Glomerular endothelial cell (primary cell): ENCODE measurements at places on chromosomes 11 and 22.

DNA sequence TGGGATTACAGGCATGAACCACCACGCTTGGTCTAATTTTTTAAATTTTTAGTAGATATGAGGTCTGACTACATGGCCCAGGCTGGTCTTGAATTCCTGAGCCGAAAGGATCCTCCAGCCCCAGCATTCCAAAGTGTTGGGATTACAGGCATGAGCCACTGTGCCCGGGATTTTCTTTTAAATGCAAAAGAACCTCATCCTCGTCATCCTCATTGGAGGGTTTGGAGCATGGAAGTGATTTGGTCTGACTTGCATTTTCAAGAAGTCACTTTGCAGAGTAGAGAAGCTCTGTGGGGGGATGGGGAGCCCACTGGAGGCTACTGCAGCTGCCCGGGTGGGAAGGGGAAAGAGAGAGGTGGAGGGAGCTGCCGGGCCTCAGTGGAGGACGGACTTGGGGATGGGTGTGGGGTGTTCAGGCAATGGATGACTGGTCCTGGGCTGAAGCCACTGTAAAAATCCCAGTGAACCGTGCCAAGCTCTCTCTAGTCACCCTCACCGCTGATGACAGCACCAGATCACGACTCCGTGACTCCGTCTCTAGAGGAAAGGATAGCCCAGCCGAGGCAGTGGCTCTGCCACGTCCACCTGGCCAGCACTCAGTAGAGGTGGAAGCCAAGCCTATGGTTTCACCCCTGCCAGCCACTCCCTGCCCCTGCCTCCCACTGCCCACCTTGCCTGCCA, 32.8 kb upstream of the SLC22A12 start:
- DNase-seq = no peak

- DNase-seq = no peak
Measured at GRCh38 chr11:81331088-81331487, 1402.6 kb downstream of the FAM181B start.

- DNase-seq = no peak
Measured at GRCh38 chr11:403761-404431, 9.9 kb downstream of the PKP3 start.

DNA sequence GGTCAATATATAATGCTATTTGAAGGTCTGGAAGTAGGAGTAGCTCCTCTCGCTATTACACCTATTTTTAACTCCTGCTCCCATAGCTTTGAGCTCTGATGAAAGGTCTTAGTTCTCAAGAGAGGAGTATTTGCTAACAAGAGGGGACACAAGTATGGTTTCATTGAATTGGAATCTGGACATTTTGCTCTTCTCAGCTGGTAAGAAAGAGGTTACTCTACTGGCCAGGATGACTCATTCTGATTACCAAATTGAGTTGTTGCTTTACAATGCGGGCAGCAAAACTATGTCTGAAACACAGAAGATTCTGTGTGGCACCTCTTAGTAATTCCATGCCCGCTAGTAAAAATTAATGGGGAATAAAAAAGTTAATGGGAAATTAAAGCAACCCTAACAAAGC, 63.6 kb upstream of the EP300 start:
- DNase-seq = no peak

DNA sequence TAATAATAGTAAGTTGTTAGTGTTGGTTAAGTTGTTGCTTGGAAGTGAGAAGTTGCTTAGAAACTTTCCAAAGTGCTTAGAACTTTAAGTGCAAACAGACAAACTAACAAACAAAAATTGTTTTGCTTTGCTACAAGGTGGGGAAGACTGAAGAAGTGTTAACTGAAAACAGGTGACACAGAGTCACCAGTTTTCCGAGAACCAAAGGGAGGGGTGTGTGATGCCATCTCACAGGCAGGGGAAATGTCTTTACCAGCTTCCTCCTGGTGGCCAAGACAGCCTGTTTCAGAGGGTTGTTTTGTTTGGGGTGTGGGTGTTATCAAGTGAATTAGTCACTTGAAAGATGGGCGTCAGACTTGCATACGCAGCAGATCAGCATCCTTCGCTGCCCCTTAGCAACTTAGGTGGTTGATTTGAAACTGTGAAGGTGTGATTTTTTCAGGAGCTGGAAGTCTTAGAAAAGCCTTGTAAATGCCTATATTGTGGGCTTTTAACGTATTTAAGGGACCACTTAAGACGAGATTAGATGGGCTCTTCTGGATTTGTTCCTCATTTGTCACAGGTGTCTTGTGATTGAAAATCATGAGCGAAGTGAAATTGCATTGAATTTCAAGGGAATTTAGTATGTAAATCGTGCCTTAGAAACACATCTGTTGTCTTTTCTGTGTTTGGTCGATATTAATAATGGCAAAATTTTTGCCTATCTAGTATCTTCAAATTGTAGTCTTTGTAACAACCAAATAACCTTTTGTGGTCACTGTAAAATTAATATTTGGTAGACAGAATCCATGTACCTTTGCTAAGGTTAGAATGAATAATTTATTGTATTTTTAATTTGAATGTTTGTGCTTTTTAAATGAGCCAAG, 2.7 kb downstream of the NEAT1 start:
- DNase-seq = no peak

- no peak for DNase-seq
Measured at GRCh38 chr11:84906995-84907394, 720.1 kb downstream of the DLG2 start.

- DNase-seq = no peak
Measured at GRCh38 chr11:126506789-126507188, 151.3 kb downstream of the ST3GAL4 start.

DNA sequence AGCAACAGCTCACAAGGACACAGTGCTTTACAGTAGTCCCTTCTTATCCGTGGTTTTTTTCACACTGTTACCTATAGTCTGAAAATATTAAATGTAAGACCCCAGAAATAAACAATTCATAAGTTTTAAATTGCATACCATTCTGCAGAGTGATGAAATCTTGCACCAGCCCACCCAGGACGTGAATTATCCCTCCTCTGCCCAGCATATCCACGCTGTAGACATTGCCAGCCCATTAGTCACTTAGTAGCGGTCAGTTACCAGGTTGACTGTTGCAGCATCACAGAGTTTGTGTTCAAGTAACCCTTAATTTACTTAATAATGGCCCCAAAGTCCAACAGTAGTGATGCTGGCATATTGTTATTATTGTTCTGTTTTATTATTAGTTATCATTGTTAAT, 3.6 kb downstream of the CLTCL1 start:
- DNase-seq = no peak

- no peak for DNase-seq
Measured at GRCh38 chr11:8597182-8597581, 3.2 kb upstream of the STK33 start.

DNA sequence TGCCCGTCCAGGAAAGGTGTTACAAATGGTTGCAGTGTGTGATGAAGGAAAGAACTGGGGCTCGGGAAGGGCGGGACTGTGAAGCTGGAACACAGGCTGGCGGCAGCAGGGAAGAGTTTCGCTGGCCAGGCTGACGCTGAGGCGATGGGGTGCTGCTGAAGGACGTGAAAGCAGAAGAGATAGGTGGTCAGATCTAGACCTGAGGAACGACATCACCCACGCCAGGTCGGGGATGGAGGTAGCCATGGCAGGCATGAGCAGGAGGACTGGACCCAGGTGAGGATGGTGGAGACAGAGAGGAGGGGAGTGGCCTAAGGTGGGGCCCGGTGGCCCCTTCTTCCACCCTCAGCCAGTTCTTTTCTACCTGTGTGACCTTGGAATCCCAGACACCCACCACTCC, 9.1 kb downstream of the CDC42EP2 start:
- no peak for DNase-seq

DNA sequence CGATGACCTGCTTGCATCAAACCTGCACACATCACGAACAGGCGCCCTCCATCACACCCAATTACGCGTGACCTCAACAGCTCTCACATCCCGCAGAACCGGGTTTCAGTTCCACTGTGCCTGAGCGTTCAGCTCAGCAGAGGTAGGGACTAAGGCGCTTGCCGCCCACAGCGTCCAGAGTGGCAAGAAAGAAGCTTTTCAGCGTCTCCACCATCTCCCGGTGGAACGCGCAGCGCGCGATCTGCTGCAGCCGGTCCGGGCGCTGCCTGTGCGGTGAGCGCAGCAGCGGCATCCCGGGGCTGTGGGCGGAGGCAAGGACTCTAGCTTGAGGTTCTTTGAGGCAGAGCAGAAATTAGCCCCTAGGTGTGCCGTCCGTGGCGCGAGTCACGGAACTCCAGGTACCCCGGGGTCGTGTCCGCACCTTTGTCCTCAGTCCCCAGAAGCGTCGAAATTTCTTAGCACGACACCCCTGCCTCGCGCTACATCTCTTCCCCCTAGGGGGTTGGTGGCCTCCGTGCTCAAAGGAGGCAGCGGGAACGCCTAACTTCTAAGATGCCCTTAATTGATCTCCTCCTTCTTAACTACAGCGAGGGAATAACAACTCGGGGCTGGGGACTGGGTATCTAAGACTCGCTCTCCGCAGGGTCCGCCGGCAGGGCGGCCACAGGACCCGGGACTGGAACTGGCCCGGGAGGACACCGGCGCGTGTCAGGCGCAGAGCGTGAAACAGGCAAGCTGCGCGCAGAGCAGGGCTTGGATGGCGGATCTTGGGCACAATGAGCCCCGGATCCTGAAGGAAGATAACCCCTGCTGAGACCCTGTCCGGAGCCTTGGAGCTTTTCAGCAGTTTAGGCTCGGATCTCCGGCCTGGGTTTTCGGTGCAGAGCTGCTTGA, 1.7 kb upstream of the CALCA start:
- no peak for DNase-seq
